Uterus (tissue), 4 donors: ENCODE measurements at places on chromosomes 1 and 21.

DNA sequence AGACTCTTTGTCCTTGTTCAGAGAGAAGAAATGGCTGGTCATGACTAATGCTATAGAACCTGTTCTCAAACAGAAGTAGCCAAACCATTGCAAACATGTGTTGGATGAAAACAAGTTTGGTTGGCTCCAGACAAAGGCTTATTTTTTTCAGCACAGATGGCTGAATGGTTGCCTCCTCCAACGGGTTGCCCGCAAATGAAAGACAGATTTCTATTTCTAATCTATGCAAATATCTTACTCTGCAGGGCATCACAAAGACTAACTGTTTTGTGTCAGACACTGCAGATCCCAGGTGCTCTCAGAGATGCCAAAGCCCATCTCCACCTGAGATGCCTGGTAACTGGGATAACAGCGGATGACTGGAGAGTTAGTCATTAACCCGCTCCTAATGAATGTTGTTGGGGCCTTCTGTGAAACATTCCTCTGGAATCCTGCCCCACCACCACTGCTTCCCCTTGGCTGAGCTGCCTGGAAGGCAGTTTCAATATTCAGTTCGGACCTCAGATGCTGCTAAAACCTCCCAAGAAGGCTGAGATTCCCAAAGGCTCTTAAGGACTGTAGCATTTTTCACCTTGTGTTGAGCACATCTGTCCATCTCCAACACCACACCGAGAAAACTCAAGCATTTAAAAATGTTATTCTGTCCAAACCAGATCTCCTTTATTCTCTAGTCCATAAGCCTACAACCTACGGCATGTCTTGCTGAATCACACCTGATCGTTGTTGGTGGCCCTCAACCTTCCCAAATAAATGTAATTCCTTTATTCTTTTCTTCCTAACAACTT is 104.4 kb downstream of the PTPN14 start:
- DNase-seq: peak; percentile 21
- H3K27ac ChIP-seq: no peak overlapping the region
- no peaks in the 10 kb centered on the region for H3K4me1 ChIP-seq
- no peak overlapping the region for H3K4me3 ChIP-seq
- no peaks in the 10 kb centered on the region for H3K27me3 ChIP-seq
- no peaks in the 10 kb centered on the region for H3K36me3 ChIP-seq

- H3K4me3 ChIP-seq: no peak overlapping the region
- H3K27me3 ChIP-seq: peaks cover 27% of the 10 kb centered on the region
- no peaks in the 10 kb centered on the region for H3K4me1 ChIP-seq
Observed at GRCh38 chr1:110672753-110673108, 2.0 kb downstream of the KCNA3 start.

GRCh38 chr1:154572468-154573167 is 5.0 kb downstream of the CHRNB2 start:
- no peaks in the 10 kb centered on the region for H3K27me3 ChIP-seq
- H3K36me3 ChIP-seq: no peaks in the 10 kb centered on the region
- DNase-seq: no peak

GRCh38 chr21:33021667-33022066 is 4.1 kb upstream of the OLIG2 start:
- H3K27ac ChIP-seq: no peak overlapping the region
- H3K4me3 ChIP-seq: no peak overlapping the region
- DNase-seq: no peak

DNA sequence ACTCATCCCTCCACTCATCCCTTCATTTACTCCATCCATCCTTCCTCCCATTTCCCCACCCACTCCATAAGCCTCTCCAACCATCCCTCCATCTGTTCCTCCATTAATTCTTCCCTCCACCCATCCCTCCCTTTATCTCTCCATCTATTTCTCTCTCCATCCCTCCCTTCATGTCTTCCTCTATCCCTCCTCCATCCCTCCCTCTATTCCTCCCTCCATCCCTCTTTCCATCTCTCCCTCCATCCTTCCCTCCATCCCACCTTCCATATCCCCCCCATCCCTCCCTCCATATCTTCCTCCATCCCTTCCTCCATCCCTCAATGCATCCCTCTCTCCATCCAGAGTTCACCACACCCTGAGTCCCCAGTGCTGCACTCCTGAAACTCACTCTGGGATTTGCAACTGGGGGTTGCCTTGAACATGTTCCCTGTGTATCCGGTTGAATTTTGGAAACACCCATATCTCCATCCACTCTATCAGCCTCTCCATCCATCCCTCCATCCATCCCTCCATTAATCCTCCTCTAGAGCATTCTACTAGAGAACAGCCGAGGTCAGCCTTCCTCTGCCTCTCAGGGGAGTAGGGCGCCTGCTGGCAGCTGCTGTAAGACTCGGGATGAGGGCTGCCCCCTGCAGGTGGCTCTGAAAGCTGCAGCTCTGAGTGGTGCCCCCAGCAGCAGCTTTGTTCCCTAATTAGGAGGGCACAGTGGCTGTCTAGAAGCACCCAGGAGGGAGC is 39.4 kb downstream of the ABCG1 start:
- peak; percentile 43 for DNase-seq
- no peak overlapping the region for H3K27ac ChIP-seq
- H3K36me3 ChIP-seq: no peaks in the 10 kb centered on the region

DNA sequence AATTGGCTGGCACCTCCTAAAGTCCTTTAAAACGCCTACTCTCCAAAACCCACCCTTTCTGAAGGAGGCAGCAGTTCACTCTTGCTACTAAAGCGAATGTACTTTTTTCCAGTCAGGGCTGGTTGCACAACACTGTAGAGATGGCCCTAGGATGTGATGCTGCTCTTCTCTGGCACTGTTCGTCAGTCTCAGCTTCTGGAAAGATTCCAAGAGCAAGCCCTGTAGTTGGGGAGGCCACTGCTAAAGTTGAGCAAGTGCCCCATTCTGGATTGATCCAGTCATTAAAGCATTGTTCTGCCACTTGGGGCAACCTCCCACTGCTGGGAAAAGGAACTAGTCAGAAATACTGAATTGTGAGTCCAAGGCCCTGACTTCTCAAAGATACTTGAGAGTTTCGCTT is 28.5 kb upstream of the KCNQ4 start:
- no peak overlapping the region for H3K4me3 ChIP-seq
- DNase-seq: no peak
- H3K27me3 ChIP-seq: no peaks in the 10 kb centered on the region

DNA sequence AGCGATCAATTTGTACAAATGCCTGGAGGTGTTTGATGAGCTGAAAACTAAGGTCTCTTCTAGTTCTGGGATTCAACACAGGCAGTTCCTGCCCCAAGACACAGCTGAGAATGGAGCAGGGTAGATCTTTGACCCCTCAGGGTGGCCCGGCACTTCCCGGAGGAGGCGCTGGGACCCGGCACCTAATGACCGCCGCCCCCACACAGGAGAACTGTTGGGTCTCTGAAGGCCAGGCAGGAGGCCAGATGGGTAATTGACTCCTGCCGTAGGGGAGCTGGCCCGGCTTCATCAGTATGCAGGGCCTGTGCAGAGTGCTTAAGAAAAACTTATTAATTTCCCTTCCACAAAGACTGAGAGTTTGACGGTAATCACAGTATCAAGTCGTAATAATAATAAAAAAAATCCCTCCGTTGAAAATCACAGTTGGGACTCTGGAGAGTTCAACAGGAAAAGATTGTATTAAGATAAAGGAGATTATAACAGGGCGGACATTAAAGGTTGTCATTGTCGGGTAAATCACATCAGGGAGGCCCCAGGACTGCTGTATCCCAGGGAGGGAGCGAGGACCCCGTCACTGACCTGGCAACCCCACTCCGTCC is 51.7 kb downstream of the UBIAD1 start:
- H3K27me3 ChIP-seq: no peaks in the 10 kb centered on the region
- no peak overlapping the region for H3K27ac ChIP-seq
- DNase-seq: no peak
- H3K4me1 ChIP-seq: no peaks in the 10 kb centered on the region

DNA sequence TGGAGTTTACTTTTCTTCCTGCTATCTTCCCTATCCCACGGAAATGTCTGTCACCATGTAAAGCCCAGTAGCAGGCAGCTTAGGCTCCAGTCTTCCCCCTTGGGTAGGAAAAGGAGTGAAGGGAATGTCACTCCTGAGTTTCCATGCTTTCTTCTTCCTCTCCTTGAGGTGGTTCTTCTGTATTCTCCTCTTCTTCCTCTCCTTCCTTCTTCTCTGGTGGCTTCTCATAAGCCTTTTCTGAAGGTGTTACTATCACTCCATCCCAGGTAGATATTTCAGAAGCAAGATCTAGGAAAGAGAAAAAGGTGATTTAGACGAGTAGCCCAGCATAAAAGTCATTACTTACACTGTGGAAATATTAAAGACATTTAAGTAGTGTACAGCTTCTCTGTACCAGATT is 3.8 kb downstream of the SNAPIN start:
- no peak overlapping the region for H3K4me3 ChIP-seq
- H3K27me3 ChIP-seq: no peaks in the 10 kb centered on the region
- H3K4me1 ChIP-seq: peaks cover 9% of the 10 kb centered on the region
- no peak overlapping the region for H3K27ac ChIP-seq
- DNase-seq: no peak

DNA sequence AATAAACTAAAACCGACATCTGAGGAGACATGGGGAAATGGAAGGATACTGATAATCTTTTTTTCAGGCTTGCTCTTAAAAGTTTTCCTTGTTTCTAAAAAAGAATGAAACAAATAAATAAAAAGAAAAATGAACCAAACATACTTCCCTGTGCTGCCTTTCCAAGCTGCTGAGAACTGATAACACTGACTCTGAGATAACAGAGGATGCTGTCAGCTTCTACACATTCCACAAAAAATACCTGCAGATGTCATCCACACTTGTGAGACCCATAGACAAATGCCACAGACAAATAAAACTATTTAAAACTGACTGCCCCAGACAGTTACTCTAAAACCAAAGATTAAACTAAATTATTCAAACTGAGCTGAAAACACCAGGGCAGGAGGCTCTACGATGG is 12.0 kb upstream of the OR6K3 start:
- H3K4me1 ChIP-seq: no peaks in the 10 kb centered on the region
- no peak overlapping the region for H3K4me3 ChIP-seq
- no peak overlapping the region for H3K27ac ChIP-seq

DNA sequence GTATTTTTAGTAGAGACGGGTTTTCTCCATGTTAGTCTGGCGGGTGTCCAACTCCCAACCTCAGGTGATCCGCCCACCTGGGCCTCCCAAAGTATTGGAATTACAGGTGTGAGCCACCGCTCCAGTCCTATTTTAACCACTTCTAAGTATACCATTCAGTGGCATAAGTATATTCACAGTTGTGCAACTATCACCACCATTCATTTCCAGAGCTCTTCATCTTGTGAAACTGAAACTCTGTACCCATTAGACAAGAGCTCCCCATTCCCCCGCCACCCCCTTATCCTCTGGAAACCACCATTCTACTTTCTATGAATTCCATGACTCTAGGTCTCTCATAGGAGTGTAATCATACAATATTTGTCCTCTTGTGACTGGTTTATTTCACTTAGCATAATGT is 40.2 kb upstream of the CAMTA1 start:
- no peak overlapping the region for H3K4me3 ChIP-seq
- H3K4me1 ChIP-seq: no peaks in the 10 kb centered on the region
- H3K27ac ChIP-seq: no peak overlapping the region

DNA sequence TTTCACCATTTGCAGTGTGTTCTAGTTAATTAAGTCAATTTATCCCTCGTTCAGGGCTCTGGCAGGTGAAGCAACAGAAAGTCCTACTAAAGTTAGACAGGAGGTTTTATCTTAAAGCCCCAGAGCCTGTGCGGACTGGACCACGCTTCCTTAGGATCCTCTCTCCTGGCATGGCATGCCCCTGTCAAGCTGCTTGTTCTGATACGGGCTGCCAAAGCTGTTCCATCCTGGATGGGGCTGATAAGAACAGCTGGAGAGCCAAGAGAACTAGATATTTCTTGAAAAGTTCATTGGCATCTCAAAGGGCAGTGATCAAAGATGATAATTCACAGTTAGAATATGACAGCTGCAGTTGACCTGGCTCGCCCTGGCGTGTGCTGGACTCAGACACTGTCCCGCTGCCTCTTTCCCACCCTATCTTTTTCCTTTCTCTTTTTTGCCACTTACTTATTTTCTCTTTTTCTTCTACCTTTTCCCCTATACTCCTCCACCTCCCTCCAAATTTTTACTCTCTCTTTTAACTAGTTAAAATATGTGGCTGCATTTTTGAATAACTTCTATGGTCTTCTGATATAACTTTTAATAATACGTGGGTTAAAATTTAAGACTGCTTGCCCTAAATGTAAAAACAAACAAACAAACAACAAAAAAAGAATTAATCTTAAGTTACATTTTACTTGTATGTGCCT is 96.7 kb downstream of the ABCA4 start:
- H3K27ac ChIP-seq: no peak overlapping the region
- H3K4me3 ChIP-seq: no peak overlapping the region
- H3K36me3 ChIP-seq: no peaks in the 10 kb centered on the region

- no peak overlapping the region for H3K27ac ChIP-seq
- no peaks in the 10 kb centered on the region for H3K4me1 ChIP-seq
- peaks cover 3% of the 10 kb centered on the region for H3K36me3 ChIP-seq
- H3K27me3 ChIP-seq: no peaks in the 10 kb centered on the region
Observed at GRCh38 chr1:158185770-158186169, 5.1 kb downstream of the CD1D start.

- no peak overlapping the region for H3K27ac ChIP-seq
- H3K4me1 ChIP-seq: no peaks in the 10 kb centered on the region
- no peak for DNase-seq
- H3K27me3 ChIP-seq: no peaks in the 10 kb centered on the region
- no peaks in the 10 kb centered on the region for H3K36me3 ChIP-seq
Observed at GRCh38 chr1:150661156-150661555, 31.7 kb upstream of the ENSA start.

GRCh38 chr1:26723013-26723991 is 27.5 kb downstream of the ARID1A start:
- peaks cover 13% of the 10 kb centered on the region for H3K4me1 ChIP-seq
- H3K4me3 ChIP-seq: no peak overlapping the region
- DNase-seq: peak; percentile 82
- H3K27ac ChIP-seq: peak overlapping the region; percentile 40

- DNase-seq: no peak
- H3K36me3 ChIP-seq: no peaks in the 10 kb centered on the region
- no peaks in the 10 kb centered on the region for H3K4me1 ChIP-seq
- H3K27ac ChIP-seq: no peak overlapping the region
- no peak overlapping the region for H3K4me3 ChIP-seq
- no peaks in the 10 kb centered on the region for H3K27me3 ChIP-seq
Observed at GRCh38 chr1:177432897-177433296, 262.1 kb downstream of the BRINP2 start.

GRCh38 chr1:182622901-182623528 is 18.8 kb upstream of the RGS16 start:
- no peaks in the 10 kb centered on the region for H3K36me3 ChIP-seq
- no peaks in the 10 kb centered on the region for H3K27me3 ChIP-seq
- H3K4me3 ChIP-seq: no peak overlapping the region
- no peaks in the 10 kb centered on the region for H3K4me1 ChIP-seq
- DNase-seq: no peak

- peak overlapping the region; percentile 90 for H3K27ac ChIP-seq
- peak overlapping the region; percentile 99 for H3K4me3 ChIP-seq
- no peaks in the 10 kb centered on the region for H3K27me3 ChIP-seq
- no peak for DNase-seq
Observed at GRCh38 chr1:7770669-7770996, 463 bp upstream of the VAMP3 start.

- no peak overlapping the region for H3K4me3 ChIP-seq
- H3K27ac ChIP-seq: no peak overlapping the region
- no peaks in the 10 kb centered on the region for H3K4me1 ChIP-seq
- H3K36me3 ChIP-seq: no peaks in the 10 kb centered on the region
Observed at GRCh38 chr1:173213665-173214064, 6.5 kb upstream of the TNFSF4 start.
